AG04450 (cell line): ENCODE measurements at places on chromosomes 6 and 20.

DNA sequence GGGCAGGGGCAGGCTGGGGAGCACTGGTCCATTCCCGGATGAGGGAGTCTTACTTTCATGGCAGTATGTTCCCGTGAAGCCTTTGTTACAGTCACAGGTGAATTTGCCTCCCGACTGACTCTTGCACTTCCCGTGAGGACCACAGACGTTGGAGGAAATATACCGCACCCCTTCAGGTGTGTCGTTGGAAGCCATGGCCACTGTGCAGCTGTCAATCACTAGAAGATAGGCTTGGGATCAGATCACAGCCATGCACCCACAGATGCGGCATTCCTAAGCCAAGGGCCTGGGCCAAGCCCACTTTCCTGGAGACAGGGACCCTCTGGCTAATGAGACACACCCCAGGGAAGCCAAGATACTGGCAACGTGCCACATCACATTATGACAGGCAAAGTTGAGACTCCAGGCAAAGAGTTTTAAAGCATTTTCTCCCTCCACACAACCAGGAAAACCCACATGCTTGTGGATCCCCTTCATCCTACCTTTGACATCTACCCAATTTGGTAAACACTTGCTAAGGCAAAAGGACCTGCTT is 26.8 kb downstream of the JAG1 start:
- no peak for DNase-seq

DNA sequence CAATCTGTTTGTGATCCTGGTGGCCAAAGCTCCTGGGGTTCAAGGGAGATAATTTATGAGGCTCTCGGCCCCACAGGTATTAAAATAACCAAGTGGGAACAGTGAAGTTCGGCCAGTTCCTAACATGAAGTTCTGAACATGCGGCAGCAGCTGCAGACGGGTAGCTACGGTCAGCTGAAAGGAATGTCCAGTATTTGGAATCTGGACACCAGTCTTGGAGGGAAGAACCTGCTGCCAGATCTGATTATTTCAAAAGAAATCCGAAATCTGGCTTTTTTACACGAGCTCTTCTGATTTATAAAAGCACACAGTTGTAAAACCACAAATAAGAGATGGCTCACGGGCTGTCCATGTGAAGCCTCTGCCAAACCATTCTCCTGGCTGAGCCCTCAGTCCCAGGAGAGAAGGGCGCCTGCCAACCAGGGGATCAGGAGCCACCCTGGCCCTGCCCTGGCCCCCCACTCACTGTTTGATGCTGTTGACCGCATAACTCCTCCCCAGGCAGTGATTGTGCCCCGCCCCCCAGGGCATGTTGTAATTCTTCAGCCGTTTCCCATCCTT is 28.2 kb upstream of the KCNB1 start:
- peak; percentile 80 for DNase-seq

DNA sequence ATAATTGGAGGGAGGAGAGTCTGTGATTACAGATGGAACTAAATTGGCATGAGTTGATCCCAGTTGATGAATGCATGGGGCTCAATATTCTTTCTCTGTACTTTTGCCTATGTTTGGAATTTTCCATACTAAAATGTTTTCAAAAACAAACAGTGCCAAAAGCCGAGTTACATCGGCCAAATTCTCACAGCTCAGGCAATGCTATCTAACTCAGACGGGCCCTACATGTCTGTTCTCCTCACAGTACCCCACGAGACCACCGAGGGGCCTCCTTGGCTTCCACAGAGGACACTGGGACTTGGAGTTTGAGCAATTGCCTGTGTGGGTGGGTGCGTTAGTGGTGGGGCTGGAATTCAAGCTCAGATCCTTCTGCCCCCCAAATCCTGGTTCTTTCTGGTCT is 413.2 kb downstream of the CDH26 start:
- DNase-seq, result no peak

- DNase-seq, result no peak
Observed at GRCh38 chr6:136761227-136761922, 30.9 kb downstream of the MAP3K5 start.

- DNase-seq, result no peak
Observed at GRCh38 chr6:87975561-87975960, 72.1 kb upstream of the SPACA1 start.

GRCh38 chr6:136012198-136012887 is 160.8 kb downstream of the PDE7B start:
- DNase-seq, result peak; percentile 76

- DNase-seq, result no peak
Observed at GRCh38 chr6:136975089-136975715, 53.1 kb downstream of the SLC35D3 start.

- DNase-seq, result no peak
Observed at GRCh38 chr6:148580442-148580841, 166.4 kb upstream of the UST start.

- DNase-seq, result peak; percentile 66
Observed at GRCh38 chr6:134822920-134823709, 126.8 kb downstream of the ALDH8A1 start.

- no peak for DNase-seq
Observed at GRCh38 chr20:44027343-44028002, 112.8 kb downstream of the TOX2 start.

DNA sequence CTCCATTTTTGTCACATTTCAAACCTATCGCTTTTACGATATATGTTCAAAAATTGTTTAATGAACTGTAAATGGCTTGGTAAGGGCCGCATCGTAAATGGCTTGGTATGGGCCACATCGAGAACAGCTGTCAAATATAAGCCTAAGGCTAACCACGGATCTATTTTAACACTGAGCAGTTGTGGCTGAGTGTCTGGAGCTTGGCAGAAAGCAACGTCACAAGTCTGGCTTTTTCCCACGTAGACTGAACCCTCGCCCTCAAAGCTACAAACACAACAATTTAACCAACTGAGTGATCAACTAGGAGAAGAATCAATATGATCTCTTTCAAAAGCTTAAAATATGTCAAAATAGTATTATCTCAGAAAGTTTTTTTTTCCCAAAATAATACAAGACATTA is 71.4 kb upstream of the PRSS16 start:
- DNase-seq, result no peak

DNA sequence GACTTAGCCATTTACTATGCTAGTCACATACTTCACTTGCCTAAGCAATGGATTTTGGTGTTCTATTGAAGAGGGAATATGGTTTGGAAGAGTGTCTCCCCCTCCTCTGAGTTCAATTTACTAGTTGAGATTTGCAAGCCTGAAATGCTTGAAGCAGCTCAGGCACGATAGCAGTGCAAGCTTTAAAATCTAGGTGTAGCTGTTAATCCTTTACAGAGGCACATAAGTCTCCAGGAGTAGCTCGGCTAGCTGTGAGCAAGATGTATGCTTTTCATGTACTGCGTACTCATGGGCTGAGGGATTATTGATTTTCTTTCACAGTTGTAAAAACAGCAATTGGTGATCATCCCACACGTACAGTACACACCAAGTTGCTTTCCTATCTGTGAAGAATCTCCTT is 726 bp downstream of the FLRT3 start:
- no peak for DNase-seq

GRCh38 chr6:159100395-159101182 is 55.8 kb upstream of the TAGAP start:
- DNase-seq, result no peak

GRCh38 chr6:105573556-105573955 is 170.7 kb upstream of the PREP start:
- DNase-seq, result no peak

- DNase-seq, result no peak
Observed at GRCh38 chr6:8375916-8376315, 59.4 kb downstream of the SLC35B3 start.

DNA sequence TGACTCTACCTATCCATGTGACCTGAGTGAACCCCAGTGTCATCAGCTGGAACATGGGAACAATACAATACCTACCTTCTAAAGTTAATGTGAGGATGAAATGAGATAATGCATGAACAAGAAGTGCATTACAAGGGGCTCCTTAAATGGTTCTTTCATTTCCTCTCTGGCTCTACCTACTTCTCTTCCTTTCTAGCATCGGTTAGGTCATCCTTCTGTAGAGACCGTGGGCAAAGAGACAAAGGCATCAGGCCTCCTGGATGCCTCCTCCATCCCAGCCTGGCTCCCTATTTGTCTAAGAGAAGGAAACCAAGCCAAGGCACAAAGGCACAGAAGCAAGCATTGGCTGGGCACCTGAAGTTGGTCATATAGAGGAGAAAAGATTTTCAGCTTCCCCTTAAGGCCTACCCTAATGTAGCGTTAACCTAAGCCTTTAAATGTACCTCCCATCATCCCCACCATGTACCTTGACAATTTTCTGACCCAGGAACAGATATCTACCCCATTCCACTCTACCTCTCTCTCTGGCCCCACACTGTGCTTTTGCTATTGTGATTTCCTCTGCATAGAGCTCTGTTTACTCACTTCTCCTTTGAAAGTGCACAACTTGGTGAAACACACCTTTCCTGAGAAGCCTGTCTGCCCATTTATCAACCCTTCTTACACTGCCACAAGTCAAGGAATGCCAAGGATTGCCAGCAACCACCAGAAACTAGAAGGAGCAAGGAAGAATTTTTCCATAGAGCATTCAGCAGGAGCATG is 86.6 kb downstream of the GCLC start:
- no peak for DNase-seq

GRCh38 chr20:17976305-17976704 is 7.5 kb downstream of the MGME1 start:
- no peak for DNase-seq

DNA sequence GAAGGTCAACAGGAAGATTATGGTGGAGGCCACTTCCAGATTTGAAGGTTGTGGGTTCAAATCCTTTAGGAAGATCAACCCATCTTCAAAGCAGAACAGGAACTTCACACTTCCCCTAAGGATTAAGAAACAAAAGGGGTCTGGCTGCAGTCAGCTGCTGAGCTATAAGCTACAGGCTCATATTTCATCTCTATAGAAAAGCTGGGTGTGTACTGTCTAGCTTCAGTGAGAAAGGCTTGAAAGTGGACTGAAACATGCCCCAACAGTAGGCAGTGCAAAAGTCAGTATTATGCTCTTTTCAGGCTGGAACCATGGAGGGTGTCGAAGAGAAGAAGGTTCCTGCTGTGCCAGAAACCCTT is 60.1 kb upstream of the SPDEF start:
- DNase-seq, result no peak

GRCh38 chr6:144351379-144352127 is 66.4 kb downstream of the UTRN start:
- no peak for DNase-seq

GRCh38 chr6:148747471-148748165 is 788 bp downstream of the UST start:
- no peak for DNase-seq

DNA sequence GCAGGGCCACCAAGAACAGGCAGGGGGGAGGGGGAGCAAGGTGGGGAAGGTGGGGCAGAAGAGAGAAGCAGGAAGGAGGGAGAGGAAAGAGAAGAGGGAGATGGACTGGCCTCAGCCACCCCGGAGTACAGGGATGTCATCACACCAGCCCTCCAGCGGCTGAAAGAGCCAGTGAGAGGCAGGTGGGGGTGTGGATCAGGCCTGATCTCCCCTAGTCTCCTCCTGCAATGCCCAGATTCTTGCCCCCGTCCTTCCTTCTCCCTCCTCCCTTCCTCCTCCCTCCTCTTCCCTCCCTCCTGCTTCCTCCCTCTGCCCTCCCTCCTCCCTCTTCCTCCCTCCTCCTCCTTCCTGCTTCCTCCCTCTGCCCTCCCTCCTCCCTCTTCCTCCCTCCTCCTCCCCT is 61.5 kb downstream of the YTHDF1 start:
- no peak for DNase-seq

GRCh38 chr20:6575912-6576401 is 191.5 kb upstream of the BMP2 start:
- DNase-seq, result peak; percentile 58

- DNase-seq, result peak; percentile 66
Observed at GRCh38 chr6:16803294-16804200, 42.3 kb upstream of the ATXN1 start.

DNA sequence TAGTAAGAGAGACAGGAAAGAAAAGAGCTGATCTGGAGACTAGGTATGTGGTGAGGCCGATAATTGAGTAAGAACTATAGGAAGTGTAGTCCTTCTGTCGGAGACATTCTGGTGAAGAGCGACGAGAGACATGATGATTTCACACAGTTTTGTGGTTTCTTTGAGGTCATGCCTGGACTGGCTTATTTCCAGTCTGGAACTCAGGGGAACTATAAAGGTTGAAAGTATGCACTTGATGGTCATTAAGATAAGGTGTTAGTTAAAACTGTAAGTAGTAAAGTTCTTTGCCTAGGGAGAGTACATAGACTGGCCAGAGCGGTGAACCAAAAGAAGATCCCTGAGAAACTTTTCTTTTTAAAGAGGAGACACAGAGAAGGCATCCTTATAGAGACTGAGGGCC is 68.8 kb downstream of the RFX6 start:
- no peak for DNase-seq

DNA sequence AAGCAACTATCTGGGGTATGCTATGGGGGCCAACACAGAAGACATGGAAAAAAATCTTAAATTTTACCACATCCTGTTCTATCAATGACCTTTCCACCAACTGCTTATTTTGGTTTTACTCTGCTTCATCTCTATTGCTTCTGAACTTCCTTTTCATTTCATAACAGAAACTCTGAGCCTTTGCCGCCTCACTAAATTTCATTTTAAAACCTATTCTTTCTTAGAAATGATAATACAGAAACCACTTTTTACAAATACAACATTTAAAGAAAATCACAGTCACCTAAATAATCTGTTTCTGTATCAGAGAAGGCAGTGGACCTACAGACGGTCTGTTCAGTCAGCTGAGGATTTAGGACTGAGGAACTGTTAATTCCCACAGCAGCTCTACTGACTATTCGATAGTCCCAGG is 117.5 kb downstream of the KCNQ5 start:
- DNase-seq, result no peak

GRCh38 chr6:154343473-154344308 is 12.9 kb downstream of the IPCEF1 start:
- DNase-seq, result no peak

GRCh38 chr6:34630040-34630439 is 66.5 kb downstream of the ILRUN start:
- DNase-seq, result peak; percentile 83

DNA sequence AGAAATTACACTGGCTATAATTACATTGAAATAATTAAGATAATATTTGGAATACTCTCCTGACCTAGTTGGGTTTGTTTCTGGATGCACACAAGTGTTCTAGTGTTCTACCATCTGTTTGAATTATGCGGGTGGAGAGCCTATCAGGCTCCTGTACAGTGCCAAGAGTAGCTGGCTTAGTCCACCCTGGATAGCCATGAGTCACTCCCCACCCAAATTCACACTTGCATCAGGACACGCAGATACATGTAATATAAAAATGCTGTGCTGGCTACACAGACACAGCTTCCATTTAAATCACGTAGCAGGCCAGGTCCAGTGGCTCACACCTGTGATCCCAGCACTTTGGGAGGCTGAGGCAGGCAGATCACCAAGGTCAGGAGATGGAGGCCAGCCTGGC is 686.2 kb upstream of the SLC35B3 start:
- DNase-seq, result no peak

- peak; percentile 37 for DNase-seq
Observed at GRCh38 chr6:13194852-13195251, 133.5 kb downstream of the TBC1D7 start.
